ENCODE measurements at places on chromosomes 7 and 10. TPM values are rescaled to one million over a fixed set of nuclear protein-coding genes. Genes with fewer than 3 reads are reported as not detected.

LRIT1 gene
- not detected for total RNA-seq

PLEKHS1 gene
- not detected for total RNA-seq

ZNF239 gene
- not detected for total RNA-seq

HABP2 gene
- not detected for total RNA-seq

HDAC9 gene
- total RNA-seq: 68.2 TPM

LRRC17 gene
- not detected for total RNA-seq

NPY4R gene
- total RNA-seq: not detected

CHAT gene
- not detected for total RNA-seq

EBF3 gene
- total RNA-seq: not detected

NUPR2 gene
- total RNA-seq: not detected

MBL2 gene
- total RNA-seq: not detected

NUTM2D gene
- total RNA-seq: 2.5 TPM

MEOX2 gene
- total RNA-seq: not detected

SEMA3E gene
- not detected for total RNA-seq

PDK4 gene
- total RNA-seq: not detected

ICA1 gene
- 0.49 TPM for total RNA-seq

SPDYE9 gene
- total RNA-seq: not detected

HOXA4 gene
- total RNA-seq: 2.0 TPM

C7orf57 gene
- total RNA-seq: 0.29 TPM

SFTPA1 gene
- total RNA-seq: not detected

OR13A1 gene
- 17.4 TPM for total RNA-seq

AGBL3 gene
- total RNA-seq: 7.1 TPM

BTBD16 gene
- total RNA-seq: not detected

CCDC146 gene
- 4.4 TPM for total RNA-seq

TMEM130 gene
- 0.57 TPM for total RNA-seq

ITGA8 gene
- total RNA-seq: not detected

NOS3 gene
- total RNA-seq: 0.78 TPM

IDE gene
- total RNA-seq: 42.4 TPM

CYTH3 gene
- 4.7 TPM for total RNA-seq

Measured in OCI-LY7 (cell line).